Activated gamma-delta T cell treated with Interleukin-2 at 50 U/mL for 16 hours (primary cell): ENCODE measurements at places on chromosomes 11 and 22.

GRCh38 chr11:34316347-34317035 lies 41.3 kb downstream of the ABTB2 start:
- no peak for DNase-seq

- DNase-seq, result no peak
Observed at GRCh38 chr22:50683086-50683993, 10.7 kb downstream of the SHANK3 start.

GRCh38 chr11:104526006-104526405 lies 362.1 kb upstream of the PDGFD start:
- DNase-seq, result no peak

DNA sequence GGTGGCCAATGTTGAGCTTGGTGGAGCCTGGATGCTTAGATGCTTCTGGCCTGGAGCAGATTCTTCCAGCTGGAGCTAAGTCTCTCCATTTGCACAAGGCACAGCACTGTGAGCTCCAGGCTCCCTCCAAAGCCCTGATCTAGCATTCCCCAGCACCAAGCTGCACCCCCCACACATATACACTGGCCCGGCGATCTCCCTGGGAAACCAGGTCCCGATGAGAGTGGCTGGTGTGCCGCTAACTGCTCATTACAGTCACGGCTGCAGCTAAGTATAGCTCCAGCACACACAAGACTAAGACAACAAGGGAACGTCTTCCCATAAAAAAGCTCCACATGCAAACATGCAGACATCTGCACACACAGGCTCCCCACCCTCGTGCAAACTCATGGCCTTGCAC lies 17.6 kb downstream of the KCNC1 start:
- DNase-seq, result no peak

DNA sequence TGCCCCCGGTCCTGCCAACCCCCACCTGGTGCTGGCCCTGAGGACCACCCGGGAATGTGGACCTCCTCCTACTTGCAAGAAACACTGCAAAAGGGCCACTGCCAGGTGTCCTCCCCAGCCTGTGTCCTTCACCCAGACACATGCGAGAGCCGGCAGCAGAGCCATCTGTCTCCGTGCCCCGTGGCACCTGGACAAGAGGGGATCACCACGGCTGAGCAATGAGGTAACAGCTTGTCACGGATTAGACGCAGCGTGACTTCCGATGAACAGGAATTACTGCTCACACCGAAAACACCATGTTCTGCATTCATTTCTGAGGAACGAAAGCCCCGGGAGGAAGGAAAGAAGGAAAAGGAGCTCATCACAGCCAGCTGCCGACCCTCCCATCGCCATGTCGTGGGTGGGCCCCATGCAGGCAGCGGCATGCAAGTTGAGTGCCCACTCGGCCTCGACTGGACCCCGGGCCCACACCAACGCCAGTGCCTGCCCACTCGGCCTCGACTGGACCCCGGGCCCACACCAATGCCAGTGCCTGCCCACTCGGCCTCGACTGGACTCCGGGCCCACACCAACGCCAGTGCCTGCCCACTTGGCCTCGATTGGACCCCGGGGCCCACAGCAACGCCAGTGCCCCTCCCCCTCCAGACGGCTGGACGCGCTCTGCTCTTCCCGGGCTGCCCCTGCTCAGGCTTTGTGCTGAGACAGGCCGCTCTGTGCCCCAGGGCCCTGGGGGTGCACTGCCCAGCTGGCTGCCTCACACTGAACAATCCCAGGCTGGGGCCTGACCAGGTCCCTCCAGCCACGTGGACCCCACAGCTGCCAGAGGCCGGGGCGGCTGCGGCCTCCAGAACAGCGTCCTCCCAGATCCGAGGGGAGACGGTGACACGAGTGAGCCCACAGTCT lies 22.0 kb downstream of the CHID1 start:
- no peak for DNase-seq

GRCh38 chr11:11089805-11090204 lies 232.0 kb upstream of the ZBED5 start:
- no peak for DNase-seq

DNA sequence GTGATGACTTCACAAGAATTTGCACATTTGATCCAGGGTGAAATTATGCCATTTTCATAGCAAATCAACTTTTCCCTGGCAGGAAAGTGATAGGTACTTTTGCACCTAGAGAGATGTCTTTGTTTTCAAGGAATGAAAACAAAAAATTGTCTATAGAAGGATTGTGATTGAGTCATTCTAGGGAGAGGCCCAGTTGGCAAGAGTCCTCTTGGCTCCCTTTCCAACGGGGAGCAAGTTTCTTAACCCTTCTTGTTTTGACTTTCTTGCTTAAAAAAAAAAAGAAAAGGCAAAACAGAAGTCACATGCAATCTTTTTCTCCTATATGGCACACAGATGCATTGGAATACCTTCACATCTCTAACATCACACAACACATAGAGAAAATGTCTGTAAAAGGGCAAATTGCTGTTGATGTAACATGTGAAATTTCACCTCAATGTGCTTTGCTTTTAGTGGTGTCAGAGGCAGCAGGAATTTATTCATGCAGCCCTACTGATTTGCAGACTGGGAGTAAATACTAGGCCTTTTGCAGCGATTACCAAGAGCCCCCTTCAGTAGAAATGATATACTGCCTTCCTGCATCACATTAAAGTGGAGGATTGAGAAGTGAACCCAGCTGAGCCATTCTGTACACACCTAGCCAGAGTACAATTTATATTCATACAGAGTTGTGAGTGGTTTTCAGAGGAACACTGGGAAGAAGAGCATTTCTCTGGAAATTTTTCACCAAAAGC lies 290.7 kb upstream of the MPPED2 start:
- DNase-seq, result no peak

- no peak for DNase-seq
Observed at GRCh38 chr22:45620706-45621105, 50.9 kb upstream of the ATXN10 start.

DNA sequence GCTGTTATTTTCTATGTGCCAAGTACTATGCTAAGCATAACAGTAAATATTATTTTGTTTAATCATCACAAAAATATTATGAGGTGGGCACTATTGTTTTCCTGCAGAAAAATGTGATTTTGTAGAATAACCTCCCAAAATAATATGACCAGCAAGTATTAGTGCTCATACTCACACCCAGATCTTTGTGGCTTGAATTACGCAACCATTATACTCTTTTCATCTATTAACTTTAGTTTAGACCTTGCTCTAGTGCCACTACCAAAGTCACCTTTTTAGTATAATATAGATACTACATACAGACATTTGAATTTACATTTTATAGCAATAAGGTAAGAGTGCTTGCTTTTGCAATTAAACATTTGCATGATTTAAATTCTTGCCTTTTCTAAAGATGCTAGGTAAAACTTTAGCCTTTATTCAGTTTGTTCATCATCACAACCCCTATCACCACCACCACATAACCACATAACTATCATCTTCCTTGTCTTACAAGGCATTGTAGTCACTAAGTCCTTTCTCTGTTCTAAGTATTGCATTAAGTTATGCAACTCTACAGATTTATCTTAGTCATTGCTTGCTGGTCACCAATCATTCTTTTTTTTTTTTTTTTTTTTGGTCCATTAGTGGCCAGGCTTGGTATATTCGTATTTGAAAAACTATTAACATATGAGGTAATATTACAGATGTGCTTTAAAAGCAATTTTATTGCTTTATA lies 68.4 kb downstream of the GAS2 start:
- DNase-seq, result no peak

DNA sequence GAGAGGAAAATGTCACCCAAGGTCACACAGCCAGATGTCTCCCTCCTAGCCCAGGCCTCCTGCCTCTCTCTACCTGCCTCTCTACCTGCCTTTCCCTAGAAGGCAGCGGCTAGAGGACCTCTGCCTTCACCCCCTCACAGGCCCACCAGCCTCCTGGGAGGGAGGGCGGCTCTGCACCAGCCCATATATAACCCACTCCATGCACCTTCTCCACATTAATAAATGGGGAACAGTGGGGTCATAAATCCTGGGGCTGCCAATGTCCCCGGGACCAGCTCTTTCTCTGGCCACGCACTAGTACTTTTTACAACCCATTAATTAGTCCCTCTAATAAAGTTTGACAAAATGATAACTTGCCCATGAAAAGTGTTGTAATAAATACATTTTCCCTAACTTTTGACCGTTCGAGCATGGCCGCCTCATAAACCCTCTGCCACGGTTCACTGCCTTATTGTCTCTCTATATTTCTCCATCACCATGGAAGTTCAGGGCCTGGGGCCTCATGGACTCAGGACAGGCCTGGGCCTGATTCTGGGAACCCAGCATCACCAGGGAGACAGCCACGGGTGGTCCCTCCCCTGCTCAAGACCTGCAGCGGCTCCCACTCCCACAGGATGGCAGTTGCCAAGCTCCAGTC lies 102.1 kb downstream of the MN1 start:
- DNase-seq, result no peak

DNA sequence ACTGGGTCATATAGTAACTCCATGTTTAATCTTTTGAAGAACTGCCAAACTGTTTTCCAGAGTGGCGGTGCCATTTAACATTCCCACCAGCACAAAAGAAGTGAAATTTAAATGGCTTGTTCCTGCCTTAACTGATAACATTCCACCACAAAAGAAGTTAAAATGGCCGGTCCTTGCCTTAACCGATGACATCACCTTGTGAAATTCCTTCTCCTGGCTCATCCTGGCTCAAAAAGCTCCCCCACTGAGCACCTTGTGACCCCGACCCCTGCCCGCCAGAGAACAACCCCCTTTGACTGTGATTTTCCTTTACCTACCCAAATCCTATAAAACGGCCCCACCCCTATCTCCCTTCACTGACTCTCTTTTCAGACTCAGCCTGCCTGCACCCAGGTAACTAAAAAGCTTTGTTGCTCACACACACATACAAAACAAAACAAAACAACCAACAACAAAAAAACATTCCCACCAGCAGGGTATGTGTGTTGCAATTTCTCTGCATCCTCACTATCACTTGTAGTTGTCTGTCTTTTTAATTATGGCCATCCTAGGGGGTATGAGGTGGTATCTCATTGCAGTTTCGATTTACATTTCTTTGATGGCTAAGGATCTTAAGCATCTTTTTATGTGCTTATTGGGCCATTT lies 109.0 kb downstream of the FAR1 start:
- DNase-seq, result no peak

GRCh38 chr22:24541681-24542515 lies 13.0 kb downstream of the GUCD1 start:
- DNase-seq, result no peak

DNA sequence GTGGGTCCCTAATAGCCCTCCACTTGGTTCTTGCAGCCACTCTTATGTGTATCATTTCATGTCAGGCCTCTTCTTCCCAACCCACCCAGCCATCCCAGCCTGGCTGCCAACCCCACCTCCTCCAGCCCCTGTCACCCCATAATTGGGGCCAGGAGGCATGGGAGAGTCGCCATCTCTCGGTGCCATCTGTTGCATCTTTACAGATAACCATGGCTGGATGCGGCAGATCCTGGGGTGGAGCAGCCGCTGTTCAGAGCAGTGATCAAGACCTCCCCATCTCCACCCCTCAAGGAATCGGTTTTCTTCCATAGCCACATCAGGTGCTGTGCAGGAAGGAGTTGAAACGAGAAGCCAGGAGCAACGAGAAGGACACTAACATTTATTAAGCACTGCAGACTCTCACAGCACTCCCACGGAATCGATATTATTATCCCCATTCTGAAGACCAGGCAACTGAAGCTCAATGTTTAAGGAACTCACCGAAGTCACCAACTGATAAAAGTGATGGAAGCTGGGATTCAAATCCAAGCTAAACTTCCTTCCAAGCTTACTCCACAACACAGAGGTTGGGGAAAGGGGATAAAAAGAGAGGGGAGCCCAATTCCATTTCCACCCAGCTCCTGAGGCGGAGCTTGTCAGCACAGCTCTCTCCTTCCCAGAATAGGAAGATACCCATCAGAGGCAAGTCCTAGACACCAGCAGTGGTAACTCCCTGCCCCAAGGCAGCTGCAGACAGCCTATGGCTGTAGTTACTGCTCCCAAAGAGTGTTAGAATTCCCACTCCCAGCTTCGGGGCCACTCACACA lies 2.7 kb downstream of the SLC43A1 start:
- DNase-seq, result no peak

GRCh38 chr22:44154436-44154942 lies 26.2 kb upstream of the PARVG start:
- no peak for DNase-seq

DNA sequence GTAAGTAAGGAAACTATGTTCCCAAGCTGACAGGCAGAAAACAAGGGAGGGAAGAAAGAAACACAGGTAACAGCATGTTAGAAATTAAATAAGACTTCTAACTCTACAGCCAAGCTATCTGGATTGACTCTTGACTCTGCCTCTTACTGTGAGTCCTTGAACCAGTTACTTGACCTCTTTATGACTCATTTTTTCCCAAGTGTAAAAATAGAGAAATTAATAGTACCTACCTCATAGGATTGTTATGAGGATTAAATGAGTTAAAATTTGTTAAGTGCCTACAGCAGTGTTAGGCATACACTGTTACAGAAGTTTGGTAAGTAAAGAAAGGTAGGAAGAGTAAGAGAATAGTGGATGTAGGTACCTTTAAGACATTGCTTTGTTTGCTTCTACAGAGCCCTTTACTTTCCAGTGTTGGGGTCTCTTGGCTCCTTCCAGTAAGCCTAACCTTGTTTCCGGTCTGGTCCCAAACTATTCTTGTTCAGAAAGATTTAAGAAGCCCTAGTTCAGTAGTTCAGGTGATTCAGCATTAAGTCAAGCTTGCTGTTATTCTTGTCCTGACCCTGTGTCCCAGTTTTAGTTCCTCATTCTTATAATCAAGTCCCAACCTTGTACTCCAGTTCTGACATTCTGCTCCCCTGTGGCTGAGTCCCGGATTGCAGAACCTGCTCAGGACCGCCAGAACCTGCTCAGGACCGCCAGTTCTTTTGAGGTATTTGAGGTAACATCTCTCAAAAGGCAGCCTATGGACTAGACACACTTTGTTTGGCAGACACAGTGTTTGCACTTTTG lies 963.4 kb upstream of the CCDC90B start:
- no peak for DNase-seq

GRCh38 chr11:80320765-80321164 lies 879.9 kb upstream of the TENM4 start:
- DNase-seq, result no peak

- no peak for DNase-seq
Observed at GRCh38 chr11:18171377-18172000, 1.1 kb upstream of the MRGPRX4 start.
